ENCODE measurements at places on chromosomes 2 and 18. TPM values are rescaled to one million over a fixed set of nuclear protein-coding genes. Genes with fewer than 3 reads are reported as not detected.

SH3BP4 gene
- 40.7 TPM for total RNA-seq

LRPPRC gene
- 92.9 TPM for total RNA-seq

C1QL2 gene
- 0.48 TPM for total RNA-seq

CNTNAP5 gene
- total RNA-seq, result not detected

CAPN14 gene
- 0.05 TPM for total RNA-seq

KHK gene
- total RNA-seq, result 9.0 TPM

ALK gene
- not detected for total RNA-seq

LYG1 gene
- 1.3 TPM for total RNA-seq

ACTG2 gene
- total RNA-seq, result 0.30 TPM

IL18R1 gene
- total RNA-seq, result 1.0 TPM

MOCOS gene
- total RNA-seq, result 3.6 TPM

IRS1 gene
- 13.6 TPM for total RNA-seq

KIF5C gene
- 0.46 TPM for total RNA-seq

ALPP gene
- total RNA-seq, result 12.1 TPM

CD8B2 gene
- not detected for total RNA-seq

HOXD9 gene
- total RNA-seq, result 1.3 TPM

NPC1 gene
- 146 TPM for total RNA-seq

GAL3ST2 gene
- 0.25 TPM for total RNA-seq

UGT1A1 gene
- 0.78 TPM for total RNA-seq

PLGLB2 gene
- 0.16 TPM for total RNA-seq

IL36B gene
- total RNA-seq, result not detected

CPO gene
- not detected for total RNA-seq

RNU2-63P gene
- not detected for total RNA-seq

DYSF gene
- total RNA-seq, result 0.56 TPM

MC4R gene
- not detected for total RNA-seq

NOP58 gene
- total RNA-seq, result 119 TPM

PLEKHH2 gene
- total RNA-seq, result 1.5 TPM

B4GALT6 gene
- total RNA-seq, result 4.2 TPM

MERTK gene
- 2.2 TPM for total RNA-seq

HOXD13 gene
- total RNA-seq, result 0.15 TPM

ZNF519 gene
- total RNA-seq, result 2.1 TPM
